ENCODE measurements at places on chromosomes 3 and 15.

DNA sequence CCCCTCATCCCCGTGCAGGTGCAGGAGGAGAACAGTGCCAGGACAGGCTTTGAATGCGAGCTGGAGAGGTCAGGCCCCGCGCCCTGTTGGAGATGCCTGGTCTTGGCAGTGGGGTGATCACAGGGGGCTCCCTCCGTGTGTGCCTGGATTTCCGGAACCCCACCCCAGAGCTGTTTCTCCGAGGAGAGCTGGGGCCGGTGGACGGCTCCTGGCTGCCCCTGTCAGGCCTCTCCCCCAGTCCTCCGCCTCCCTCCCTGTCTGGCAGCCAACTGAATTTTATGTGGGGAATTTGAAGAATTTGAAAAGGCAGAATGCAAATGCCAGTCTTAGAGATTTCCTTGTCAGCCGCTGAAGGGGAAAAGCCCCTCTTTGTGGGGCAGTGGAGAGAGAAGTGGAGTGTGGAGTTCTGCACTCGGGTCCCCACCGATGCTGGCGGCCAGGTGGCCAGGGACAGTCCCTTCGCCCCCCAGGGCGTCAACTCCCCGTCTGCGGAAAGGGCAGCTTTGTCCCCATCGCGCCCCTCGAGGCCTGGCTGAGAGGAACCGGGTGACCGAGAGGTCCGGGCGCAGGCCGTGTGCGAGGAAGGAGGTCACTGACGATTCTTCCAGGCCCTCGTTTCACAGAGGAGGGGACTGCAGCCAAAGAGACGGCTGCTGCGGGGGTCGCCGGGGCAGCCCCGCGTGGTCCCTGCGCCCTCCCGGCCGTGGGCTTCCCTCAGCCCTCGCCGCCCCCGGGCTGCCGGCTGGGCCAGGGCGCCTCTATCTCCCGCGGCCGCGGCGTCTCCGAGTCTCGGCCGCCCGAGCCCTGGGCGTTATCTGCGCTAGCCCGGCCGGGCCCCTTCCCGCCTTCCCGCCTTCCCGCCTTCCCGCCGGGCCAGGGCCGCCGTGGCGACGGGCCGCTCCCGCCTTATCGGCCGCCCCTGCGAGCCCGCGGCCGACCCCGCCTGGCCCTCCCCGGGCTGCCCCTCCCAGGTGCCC, 56.0 kb upstream of the LCTL start:
- DNase-seq: no peak

GRCh38 chr3:62363275-62363674, 10.1 kb downstream of the FEZF2 start:
- no peak for DNase-seq

DNA sequence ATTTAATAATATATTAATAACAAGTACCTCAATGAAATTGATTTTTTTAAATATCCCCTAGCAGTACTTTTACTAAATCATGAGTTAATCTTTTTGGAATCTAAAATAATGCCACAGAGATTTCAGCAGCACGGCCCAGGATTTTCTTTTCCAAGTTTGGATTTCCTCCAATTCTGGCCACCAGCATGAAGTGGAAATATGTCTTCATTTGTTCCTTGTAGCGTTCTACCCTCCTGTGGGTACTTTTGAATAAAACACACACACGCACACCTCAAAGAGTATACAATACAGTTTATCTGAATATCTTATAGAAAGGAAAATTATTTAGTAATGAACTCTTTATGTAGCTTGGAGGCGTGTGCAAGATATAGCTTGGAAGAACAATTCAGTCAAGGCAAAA, 125.1 kb upstream of the STT3B start:
- DNase-seq: no peak

DNA sequence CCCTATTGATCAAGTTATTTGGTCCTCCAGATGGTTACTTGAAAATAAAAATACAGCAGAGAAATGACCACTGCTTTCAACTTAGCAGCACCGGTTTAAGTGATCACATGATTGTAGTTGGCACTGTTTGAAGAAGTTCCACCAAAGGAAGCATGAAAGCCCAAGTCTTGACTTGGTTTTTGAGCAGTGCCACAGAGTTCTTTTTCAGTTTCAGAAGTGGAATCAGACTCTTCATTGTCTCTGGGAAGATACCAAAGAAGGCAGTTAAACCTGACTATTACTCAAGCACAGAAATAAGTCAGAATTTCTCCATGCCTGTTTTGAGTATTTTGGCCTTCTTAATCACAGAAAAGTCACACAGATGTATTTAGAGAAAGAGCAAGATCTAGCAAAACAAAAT, 66.7 kb downstream of the BBX start:
- no peak for DNase-seq

GRCh38 chr15:77834276-77834990, 201.7 kb upstream of the LINGO1 start:
- no peak for DNase-seq

DNA sequence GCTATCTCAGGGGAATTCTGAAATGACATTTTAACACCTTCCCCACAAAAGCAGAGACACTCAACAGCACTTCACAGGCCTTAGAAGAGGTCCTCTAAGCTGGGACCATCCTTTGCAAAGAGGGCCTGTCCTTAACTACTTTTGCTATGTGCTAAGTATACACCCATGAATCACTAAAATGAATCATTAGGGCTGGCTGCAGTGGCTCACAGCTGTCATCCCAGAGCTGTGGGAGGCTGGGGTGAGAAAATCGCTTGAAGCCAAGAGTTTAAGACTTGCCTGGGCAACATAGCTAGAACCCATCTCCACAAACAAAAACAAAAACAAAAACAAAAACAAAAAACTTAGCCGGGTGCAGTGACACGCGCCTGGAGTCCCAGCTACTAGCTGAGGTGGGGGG, 53.9 kb upstream of the MELTF start:
- DNase-seq: no peak
